Calu3 (cell line): ENCODE measurements at places on chromosomes 12 and 14.

DNA sequence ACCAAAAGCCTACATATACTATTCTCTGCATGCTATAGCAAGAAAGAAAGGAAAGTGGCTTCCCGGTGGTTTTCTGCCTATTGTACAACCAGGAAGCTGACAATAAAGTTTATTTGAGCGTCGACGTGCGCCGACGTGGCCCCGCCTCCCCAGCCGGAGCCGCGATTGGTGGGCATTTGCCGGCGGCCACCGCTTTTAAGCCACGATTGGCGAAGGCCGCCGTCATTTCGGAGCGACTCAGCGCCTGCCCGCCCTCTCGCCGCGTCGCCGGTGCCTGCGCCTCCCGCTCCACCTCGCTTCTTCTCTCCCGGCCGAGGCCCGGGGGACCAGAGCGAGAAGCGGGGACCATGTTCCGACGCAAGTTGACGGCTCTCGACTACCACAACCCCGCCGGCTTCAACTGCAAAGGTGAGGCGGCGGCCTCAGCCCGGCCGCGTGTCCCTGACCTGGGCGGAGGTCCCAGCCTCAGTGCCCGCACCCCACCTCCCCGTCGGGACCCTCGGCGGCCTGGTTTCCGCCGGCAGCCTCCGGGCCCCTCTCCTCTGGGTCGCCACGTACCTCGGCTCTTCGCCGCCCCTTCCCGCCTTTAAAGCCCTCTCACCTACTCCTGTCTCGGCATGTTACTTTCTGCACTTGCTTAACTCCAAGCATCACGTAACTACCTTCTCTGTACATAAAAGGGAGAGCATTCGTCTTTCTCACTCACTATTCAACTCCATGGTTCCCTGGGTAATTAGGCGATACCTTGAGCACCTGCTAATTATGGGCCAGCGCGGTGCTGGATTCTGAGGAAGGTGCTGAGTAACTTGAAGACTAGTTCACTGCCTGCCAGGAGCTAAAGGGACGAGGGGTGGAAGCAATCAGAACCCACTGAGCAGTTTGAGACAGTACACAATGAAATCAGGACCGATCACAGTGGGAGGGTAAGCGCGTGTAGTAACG is at the start of gene RTRAF:
Gene RTRAF, plus strand, starts transcription at position 254 of the 942 bp plus-strand sequence. Its CDS starts 94 bp downstream, at position 348.
- peak; percentile 94 for DNase-seq

GRCh38 chr14:97453991-97454390 is 656.8 kb downstream of the VRK1 start:
- DNase-seq = no peak

DNA sequence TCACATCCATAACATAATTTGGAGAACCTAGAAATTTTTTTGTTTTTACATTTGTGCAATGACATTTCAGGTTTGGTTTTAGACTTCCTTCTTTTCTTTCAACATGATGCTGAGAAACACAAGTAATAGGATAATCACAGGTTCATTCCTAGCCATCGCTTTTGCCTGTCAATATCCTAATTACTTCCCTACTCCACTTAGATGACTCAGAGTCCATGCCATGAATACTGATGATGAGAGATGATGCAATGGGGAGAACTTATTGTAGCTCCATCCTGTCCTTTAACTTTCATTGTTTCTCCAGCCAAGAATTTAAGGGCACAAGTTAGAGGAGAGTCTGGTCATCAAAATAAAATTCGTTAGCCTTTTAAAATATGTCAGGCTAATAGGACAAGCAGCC is 101.3 kb downstream of the PTPRO start:
- DNase-seq = no peak

DNA sequence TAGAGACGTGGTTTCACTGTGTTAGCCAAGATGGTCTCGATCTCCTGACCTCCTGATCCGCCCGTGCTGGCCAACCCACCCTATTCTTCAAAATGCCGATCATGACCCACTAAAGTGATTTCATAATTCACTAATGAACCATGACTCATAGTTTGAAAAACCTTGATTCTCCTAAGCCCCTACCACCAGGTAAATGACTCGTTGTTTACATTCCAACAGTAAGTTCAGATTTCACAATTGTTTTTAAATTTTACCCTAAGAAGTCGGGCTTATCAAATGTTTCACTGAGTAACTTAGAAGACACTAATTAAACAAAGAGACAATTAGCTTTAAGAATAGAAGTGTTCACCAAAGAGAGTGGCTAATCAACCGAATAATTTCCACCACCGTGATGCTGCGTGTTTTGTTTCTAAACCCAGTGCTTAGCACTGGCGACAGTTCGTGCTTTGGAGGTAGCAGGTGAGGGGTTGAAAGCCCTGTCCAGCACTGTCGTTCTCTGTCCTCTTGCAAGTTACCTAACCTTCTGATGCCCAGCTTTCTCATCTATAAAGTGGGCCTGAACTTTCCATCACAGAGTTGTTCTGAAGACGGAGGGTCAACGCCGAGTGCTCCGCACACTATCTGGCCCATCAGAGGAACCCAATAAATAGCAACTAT is 136.5 kb downstream of the NTF3 start:
- DNase-seq = no peak

- no peak for DNase-seq
These were observed 123.3 kb upstream of the OR4E1 start for GRCh38 chr14:21796916-21797315.

- no peak for DNase-seq
These were observed 24.5 kb downstream of the RECQL start for GRCh38 chr12:21476949-21477348.

DNA sequence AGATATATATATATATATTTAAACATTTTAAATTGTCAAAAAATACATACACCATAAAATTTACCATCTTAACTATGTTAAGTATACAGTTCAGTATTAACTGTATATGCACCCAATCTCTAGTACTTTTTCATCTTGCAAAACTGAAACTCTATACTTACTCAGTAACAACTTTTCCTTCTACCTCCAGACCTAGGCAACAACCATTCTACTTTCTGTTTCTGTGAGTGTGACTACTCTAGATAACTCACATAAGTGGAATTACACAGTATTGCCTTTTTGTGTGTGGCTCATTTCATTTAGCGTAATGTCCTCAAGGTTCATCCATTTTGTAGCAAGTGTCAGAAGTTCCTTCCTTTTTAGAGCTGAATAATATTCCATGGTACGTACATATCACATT is 8.2 kb downstream of the FAM234B start:
- DNase-seq = no peak

- no peak for DNase-seq
These were observed 30.6 kb downstream of the PPFIBP1 start for GRCh38 chr12:27554421-27555186.

DNA sequence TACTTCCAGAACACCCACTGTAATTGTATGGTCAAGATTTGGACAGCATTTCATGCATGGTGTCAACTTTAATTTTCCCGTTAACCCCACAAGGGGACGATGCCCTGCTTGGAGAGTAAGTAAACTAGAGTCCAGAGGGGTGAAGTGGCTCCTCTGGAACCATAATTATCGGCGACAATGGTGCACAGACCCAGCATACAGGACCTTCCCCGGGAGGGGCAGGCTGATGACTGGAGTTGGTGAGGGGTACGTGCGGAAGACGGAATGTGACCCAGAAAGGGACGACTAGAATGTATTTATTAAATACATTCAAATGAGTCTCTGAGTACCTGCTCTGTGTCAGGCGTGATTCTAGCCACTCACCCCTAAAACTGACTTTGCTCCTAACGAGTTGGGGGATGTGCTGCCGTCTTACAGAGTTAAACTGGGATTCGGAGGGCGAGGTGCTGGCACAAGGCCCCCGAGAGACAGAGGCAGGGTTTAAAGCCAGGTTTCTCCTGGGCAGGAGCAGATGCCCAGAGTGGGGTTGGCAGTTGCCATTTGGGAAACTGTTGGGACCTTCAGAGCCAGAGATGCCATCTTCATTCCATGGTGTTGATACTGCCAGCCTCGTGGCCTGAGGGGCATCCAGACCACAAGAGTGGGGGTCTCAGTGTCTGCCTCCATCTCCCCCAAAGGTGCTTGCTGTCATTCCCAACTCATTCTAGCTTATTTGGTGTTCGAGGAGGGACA is 10.9 kb downstream of the RTL1 start:
- no peak for DNase-seq

DNA sequence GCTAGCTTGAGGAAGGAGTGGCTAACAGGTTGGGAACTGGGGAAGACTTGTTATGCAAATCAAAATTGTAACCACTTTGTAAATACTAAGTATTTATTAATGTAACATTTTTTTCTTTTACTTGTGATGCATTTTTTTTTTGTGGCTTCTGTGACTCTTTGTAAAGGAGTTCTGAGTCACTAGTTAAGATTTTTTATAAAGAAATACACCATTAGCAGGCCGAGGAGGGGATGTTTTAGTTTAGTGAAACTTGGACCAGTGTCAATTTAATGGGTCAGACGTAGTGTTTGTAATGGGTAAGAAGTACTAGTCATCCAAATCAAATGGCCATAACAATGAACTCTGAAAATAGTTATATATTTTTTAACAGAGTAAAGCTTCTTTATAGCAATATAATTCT is 43.1 kb downstream of the AKAP6 start:
- no peak for DNase-seq

DNA sequence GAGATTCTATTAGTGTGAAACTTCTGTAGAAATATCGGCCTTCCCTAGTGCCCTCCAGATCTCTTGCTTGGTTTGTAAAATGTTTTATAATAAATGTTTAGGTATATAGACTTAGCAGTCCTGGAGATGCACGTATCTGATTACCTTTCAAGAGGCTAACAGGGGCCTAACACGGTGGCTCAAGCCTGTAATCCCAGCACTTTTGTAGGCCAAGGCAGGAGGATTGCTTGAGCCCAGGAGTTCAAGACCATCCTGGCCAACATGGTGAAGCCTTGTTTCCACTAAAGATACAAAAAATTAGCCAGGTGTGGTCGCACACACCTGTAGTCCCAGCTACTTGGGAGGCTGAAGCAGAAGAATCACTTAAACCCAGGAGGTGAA is 9.8 kb upstream of the RILPL2 start:
- no peak for DNase-seq

GRCh38 chr12:33988197-33988805 is 34.0 kb upstream of the ALG10 start:
- DNase-seq = no peak
